ENCODE measurements at places on chromosomes 5 and 9. TPM values are rescaled to one million over a fixed set of nuclear protein-coding genes. Genes with fewer than 3 reads are reported as not detected.

The LEAP2 gene
- total RNA-seq: 0.98 TPM

GRCh38 chr5:59528202-59528862, 365.2 kb downstream of the PDE4D start:
- DNase-seq: no peak
- H3K27me3 ChIP-seq: no peaks in the 10 kb centered on the region
- no peaks in the 10 kb centered on the region for H3K4me1 ChIP-seq
- no peak overlapping the region for H3K27ac ChIP-seq
- H3K4me3 ChIP-seq: no peak overlapping the region

DNA sequence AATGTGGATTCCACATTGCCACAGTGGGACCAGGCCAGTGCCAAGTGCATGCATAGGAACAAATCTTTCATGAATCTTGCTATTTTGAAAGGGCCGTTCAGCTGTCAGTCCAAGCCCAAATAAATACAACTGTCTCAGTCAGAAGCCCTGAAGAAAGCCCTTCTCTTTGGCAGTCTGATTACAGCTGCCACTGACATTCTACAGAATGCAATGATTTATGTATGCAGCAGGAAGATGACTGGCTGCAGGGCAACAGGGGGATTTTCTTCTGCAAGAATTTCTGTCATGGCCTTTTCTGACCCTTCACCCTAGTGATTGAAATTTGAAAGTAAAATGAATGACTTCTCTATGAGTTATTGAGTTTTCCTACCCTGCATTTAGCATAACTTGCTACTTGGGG, 86.7 kb upstream of the FER start:
- H3K4me3 ChIP-seq: no peak overlapping the region
- no peaks in the 10 kb centered on the region for H3K27me3 ChIP-seq
- no peak overlapping the region for H3K27ac ChIP-seq

DNA sequence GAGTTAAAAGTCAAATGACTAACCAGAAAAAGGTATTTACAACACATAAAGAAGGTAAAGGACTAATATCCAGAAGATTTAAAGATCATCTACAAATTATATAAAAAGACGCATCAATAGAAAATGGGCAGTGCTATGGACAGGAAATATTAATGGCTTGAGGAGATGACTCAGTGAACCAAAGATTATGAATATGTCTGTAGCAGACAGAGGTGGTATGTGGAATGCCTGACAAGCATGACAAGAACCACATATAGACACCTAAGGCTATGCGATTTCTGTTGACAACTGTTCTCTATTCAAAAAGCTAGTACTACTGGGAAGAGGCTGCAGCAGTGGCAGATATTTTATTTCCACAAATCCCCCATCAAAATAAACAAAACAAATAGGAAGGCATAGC, 177.0 kb upstream of the SH3GL2 start:
- no peak overlapping the region for H3K4me3 ChIP-seq
- H3K4me1 ChIP-seq: no peaks in the 10 kb centered on the region
- no peaks in the 10 kb centered on the region for H3K36me3 ChIP-seq
- H3K27ac ChIP-seq: no peak overlapping the region
- no peaks in the 10 kb centered on the region for H3K27me3 ChIP-seq

- H3K27ac ChIP-seq: no peak overlapping the region
- no peaks in the 10 kb centered on the region for H3K36me3 ChIP-seq
- no peak for DNase-seq
- H3K27me3 ChIP-seq: no peaks in the 10 kb centered on the region
Observed at GRCh38 chr9:76887003-76887821, 18.7 kb downstream of the PRUNE2 start.

GRCh38 chr9:136532799-136533774, 12.8 kb downstream of the NOTCH1 start:
- DNase-seq: no peak
- H3K4me1 ChIP-seq: no peaks in the 10 kb centered on the region
- peaks cover 3% of the 10 kb centered on the region for H3K36me3 ChIP-seq
- no peaks in the 10 kb centered on the region for H3K27me3 ChIP-seq

- no peak overlapping the region for H3K27ac ChIP-seq
- no peaks in the 10 kb centered on the region for H3K4me1 ChIP-seq
- H3K27me3 ChIP-seq: no peaks in the 10 kb centered on the region
- DNase-seq: no peak
Observed at GRCh38 chr5:88203981-88204750, 64.5 kb downstream of the TMEM161B start.

- no peaks in the 10 kb centered on the region for H3K27me3 ChIP-seq
- no peak overlapping the region for H3K27ac ChIP-seq
Observed at GRCh38 chr9:93299418-93300174, 115.7 kb downstream of the WNK2 start.

DNA sequence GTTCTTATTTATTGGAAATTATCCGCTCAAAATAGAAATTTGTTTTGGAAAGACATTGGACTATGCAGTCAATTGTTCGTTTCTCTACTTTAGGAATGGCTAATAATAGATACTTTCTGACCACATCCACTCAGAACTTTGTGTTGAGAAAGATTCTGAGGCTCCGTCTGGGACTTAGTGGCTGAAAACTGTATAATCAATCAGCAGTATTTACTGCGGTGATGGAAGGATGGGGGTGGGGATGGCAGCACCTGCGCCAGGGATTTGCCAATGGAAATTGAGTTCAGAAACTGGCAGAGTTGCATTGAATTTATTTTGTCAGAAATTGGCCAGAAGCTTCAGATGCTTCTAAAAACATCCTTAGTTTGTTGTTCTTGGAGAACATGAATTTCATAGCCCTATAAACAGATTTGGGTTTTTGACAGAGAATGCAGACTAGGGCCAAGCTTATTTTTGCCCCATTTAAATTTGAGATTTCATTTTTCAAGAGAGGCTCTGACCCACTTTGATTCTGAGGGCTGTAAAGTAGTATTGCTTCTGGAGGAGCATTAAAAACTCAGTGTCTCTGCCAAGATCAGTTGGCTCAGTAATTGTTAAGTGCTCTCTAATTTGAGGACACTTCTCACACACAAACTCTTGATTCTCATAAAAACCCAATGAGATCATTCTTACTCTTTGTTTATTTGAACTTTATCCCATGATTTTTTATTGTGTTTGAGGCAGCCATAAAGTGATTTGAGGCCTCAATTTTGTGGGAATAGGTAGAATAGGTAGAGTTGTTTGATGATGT, 215.1 kb downstream of the CD180 start:
- no peaks in the 10 kb centered on the region for H3K36me3 ChIP-seq
- H3K27ac ChIP-seq: peak overlapping the region; percentile 9
- no peaks in the 10 kb centered on the region for H3K27me3 ChIP-seq
- H3K4me1 ChIP-seq: peaks cover 31% of the 10 kb centered on the region

- H3K36me3 ChIP-seq: no peaks in the 10 kb centered on the region
- H3K27me3 ChIP-seq: no peaks in the 10 kb centered on the region
- peaks cover 2% of the 10 kb centered on the region for H3K4me1 ChIP-seq
- no peak for DNase-seq
- no peak overlapping the region for H3K27ac ChIP-seq
Observed at GRCh38 chr5:107294211-107294550, 376.6 kb downstream of the EFNA5 start.

GRCh38 chr5:95441636-95442035, 50.5 kb downstream of the FAM81B start:
- H3K36me3 ChIP-seq: no peaks in the 10 kb centered on the region
- DNase-seq: no peak
- H3K4me1 ChIP-seq: no peaks in the 10 kb centered on the region
- H3K27me3 ChIP-seq: no peaks in the 10 kb centered on the region

The PAX5 gene
- 0.34 TPM for total RNA-seq

DNA sequence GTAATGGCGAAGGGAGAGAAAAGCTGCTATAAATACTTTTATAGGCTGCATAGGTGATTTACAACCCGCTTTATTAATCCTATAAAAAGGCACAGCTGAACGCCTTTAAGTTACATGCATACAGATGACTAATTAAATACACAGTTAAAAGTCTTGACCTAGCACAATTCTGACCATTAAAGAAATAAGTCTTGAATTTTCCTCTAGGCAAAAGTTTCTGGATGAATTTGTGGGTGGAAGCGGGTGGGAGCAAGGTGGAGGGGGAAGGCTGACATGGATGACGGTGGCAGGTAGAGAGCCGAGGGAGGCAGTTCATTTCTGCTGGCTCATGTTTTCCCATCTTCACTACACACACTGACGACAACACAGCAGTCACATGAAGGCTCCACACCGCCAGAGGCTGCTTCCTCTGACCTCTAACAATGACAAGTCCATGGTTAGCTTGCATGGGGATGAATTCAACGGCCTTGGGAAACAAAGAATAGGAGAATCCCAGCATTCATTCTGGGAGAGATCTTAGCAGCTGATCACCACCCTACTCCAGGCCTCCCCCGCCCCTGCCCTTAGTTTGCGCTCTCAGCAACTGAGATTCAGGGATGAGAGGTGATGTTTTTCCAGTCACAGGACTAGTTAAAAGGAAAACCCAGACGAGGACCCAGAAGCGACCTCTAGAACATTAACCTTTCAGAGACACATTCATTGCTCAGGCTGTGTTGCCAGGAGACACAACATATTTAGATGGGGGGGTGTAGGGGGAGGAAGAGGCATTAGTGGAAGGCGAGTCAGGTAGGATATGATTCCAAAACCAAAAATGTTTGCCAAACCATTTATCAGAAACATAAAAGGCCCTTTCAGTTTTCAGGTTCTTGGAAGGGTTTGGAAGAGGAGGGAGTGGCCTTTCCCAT, 329.3 kb downstream of the PIK3R1 start:
- H3K4me3 ChIP-seq: no peak overlapping the region
- no peaks in the 10 kb centered on the region for H3K4me1 ChIP-seq
- no peaks in the 10 kb centered on the region for H3K36me3 ChIP-seq
- H3K27me3 ChIP-seq: no peaks in the 10 kb centered on the region
- no peak overlapping the region for H3K27ac ChIP-seq
- DNase-seq: no peak

The COL23A1 gene
- 1.5 TPM for total RNA-seq

DNA sequence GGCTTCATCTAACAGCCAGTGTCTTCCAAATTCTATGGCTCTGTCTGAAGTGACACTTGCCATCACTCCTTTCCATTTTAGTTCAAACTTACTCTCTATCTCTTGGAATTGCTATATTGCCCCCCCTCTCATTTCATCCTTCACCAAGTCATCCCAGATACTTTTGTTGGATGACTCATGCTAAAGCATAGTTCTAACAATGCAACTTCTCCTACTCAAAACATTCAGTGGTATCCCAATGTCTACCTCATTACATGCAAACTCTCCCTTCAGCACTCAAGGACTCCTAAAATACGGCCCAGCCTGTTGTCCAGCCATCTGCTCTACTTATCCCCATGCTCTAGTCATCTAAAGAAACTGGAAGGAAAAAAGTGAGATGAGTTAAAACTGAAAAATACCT, 171.6 kb downstream of the RASEF start:
- H3K36me3 ChIP-seq: no peaks in the 10 kb centered on the region
- H3K27me3 ChIP-seq: no peaks in the 10 kb centered on the region
- no peak for DNase-seq
- no peaks in the 10 kb centered on the region for H3K4me1 ChIP-seq

- no peaks in the 10 kb centered on the region for H3K27me3 ChIP-seq
- H3K27ac ChIP-seq: no peak overlapping the region
- DNase-seq: no peak
- no peaks in the 10 kb centered on the region for H3K4me1 ChIP-seq
- no peak overlapping the region for H3K4me3 ChIP-seq
- no peaks in the 10 kb centered on the region for H3K36me3 ChIP-seq
Observed at GRCh38 chr9:24036459-24036858, 210.4 kb upstream of the ELAVL2 start.

The RNF208 gene
- total RNA-seq: 7.5 TPM

DNA sequence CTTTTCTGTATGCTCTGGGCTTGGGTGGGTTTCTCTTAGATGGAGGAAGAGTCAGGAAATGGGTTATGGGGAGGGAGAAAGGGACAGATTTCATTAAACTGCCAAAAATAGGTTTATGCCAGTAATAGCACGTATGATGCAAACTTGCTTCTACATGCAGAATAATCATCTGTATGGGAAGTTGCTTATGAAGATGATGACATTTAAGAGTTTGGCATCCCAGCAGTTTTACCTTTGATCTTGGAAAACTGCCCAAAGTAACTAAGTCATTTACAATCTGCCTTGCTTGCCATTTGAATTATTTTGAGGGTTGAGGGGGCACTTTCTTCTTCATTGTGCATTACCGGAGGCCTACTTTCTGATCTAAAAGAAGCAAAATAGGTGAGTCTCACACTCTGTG, 282.9 kb upstream of the ANKRD55 start:
- H3K4me3 ChIP-seq: no peak overlapping the region
- H3K27ac ChIP-seq: no peak overlapping the region
- H3K27me3 ChIP-seq: no peaks in the 10 kb centered on the region
- peaks cover 12% of the 10 kb centered on the region for H3K4me1 ChIP-seq
- no peaks in the 10 kb centered on the region for H3K36me3 ChIP-seq

The IFNB1 gene
- not detected for total RNA-seq

- DNase-seq: no peak
- H3K36me3 ChIP-seq: no peaks in the 10 kb centered on the region
- H3K27ac ChIP-seq: no peak overlapping the region
Observed at GRCh38 chr5:170254056-170254455, 21.3 kb downstream of the C5orf58 start.

DNA sequence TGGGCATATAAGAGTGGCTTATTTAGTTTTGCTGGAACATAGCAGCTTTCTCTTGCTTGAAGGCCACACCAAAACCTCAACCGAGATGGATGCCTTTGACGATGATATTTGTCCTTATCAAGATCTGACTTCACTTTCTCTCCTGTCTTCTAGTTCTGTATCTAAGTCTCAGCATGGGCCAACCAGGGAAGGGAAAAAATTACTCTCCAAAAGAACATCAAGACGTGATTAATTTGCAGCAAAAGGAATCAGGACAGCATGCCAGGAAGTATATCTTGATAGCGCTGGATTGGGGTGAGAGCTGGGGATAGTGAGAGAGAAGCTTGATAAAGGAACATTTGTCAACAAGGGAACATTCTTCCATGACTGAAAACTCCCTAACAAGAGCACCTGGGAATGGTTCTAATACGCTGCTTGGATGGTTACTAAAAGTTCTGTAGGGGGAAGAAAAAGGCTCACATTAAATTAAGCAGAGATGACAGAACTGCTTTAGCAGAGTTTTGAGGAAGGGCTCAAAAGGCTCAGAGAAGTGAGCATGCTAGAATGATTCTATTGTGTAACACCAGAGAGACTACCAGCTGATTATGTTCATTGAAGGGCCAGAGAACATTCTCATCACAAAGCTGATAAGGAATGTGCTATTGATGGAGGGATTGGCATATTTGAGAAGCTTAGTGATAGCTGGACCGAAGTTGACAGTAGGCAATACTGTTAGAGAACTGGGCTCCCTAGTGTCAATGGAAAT, 21.6 kb upstream of the ANXA1 start:
- no peak overlapping the region for H3K4me3 ChIP-seq
- H3K27ac ChIP-seq: no peak overlapping the region
- H3K36me3 ChIP-seq: no peaks in the 10 kb centered on the region
- H3K27me3 ChIP-seq: no peaks in the 10 kb centered on the region

The DIAPH1 gene
- 151 TPM for total RNA-seq

The AHRR gene
- total RNA-seq: 8.8 TPM

All from lung (tissue), 17 donors.